Gastrocnemius medialis (tissue), 4 donors: ENCODE measurements at places on chromosomes 2 and 18. TPM values are rescaled to one million over a fixed set of nuclear protein-coding genes. Genes with fewer than 3 reads are reported as not detected.

CWC22 gene
- total RNA-seq = 9.7 TPM

DLX2 gene
- not detected for total RNA-seq

TNFAIP6 gene
- 1.9 TPM for total RNA-seq

AKAIN1 gene
- not detected for total RNA-seq

ATP8B1 gene
- total RNA-seq = 1.6 TPM

CPLX4 gene
- total RNA-seq = not detected

C2orf72 gene
- not detected for total RNA-seq

SERPINB11 gene
- not detected for total RNA-seq

- DNase-seq = no peak
These were observed 725.0 kb upstream of the SOX11 start for GRCh38 chr2:4967206-4967605.

GRCh38 chr2:191166111-191166755 lies 15.4 kb upstream of the STAT4 start:
- no peak for DNase-seq

- DNase-seq = no peak
These were observed 148.3 kb downstream of the SATB2 start for GRCh38 chr2:199309411-199309810.

DNA sequence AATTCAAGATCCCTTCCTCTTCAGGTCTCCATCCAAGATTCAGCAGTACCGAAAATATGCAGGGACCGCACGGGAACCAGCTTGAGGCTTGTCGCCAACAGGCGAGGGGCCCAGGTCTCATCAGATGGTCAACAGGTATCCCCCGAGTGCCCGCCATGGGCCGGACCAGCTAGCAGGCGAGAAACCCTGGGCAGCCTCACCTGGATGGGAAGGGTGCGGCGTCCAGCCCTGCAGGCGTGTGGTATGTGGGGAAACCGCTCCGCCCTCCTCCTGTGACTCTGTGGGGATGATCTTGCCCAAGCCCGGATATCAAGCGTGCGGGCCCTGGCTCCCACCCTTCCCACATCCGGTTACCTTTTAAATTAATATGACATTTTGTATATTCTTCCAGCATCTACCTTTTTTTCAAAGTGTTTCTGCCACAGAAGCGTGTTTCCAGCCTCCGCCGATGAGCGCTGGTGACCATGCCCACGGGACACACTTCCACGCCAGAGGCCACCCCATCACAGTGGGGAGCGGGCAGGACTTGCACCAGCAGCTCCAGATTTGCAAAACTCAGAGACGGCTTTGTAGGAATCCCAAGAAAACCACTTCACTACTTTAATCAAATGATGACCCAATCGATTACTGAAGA lies 33.2 kb downstream of the ZNF516 start:
- no peak for DNase-seq

- no peak for DNase-seq
These were observed at the start of gene CERKL for GRCh38 chr2:181656450-181657291. TSS of gene CERKL (minus strand) at chr2:181657105. CDS start at chr2:181657006, 99 bp downstream.

DNA sequence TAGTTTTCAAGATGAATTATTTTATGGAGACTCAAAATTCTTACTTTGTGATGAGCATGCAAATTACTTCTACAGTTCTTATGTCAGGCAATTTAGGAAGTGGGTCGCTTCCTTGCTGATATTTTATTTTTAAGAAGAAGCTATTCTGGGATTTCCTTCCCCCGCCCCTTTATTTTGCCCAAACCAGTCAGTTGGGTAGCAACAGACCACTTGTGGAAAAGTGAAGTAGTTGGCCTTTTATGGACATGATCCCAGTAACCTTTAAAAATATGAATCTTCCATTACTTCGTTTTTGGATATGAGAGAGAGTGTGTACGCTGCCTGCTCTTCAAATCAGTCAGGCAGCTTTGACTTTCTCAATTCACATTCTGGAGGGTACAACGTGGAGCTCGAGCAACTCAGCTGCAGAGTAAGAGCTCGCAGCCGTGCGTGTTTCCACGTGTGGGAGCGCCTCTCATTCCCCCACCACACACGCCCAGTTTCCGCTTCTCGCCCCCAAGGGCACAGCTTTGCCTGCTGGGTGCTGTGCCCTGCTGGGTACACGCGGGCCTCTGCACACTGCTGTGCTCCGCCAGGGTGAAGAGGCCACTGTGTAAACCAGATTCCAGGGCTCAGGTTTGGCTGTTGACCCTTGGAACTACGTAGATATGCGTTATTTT lies 92.6 kb downstream of the ITGB1BP1 start:
- DNase-seq = no peak

DNA sequence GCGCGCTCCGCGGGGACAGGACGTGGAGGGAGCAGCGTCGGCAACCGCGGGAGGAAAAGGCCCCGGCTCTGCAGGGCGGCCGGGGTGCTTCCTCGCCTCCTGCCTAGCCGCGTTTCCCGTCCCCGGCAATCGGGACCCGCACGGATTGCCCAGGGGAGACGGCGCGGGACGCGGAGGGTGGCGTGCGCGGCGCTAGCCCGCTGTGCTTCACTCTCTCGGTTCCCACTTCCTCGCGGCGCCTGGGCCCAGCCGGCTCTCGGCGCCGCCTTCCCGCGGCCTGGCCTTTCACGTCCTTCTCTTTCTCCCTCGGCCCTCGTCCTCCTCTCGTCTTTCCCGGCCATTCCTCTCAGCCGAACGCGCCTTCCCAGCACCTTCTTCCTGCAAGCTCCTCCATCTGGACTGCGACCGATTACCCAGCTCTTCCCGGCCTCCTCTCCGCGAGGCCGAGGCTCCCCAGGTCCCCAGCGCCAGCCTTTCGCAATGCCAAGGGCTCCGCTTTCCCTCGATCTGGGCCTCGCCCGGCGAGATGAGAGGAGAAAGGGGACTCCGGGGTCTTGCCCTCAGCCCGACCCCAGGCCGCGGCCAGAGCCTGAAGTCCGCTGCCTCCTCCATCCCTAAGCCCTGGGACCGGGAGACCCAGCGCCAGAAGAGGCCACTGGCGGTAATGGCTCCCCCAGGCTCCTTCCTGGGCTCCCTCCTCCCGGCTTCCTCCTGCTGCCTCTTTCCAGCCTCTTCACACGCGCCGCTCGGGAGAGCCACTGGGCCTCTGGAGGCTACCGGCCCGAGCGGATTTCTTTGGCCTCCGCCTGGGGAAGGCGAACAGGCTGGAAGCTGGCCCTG lies 34.3 kb upstream of the ATP6V1B1 start:
- no peak for DNase-seq

DNA sequence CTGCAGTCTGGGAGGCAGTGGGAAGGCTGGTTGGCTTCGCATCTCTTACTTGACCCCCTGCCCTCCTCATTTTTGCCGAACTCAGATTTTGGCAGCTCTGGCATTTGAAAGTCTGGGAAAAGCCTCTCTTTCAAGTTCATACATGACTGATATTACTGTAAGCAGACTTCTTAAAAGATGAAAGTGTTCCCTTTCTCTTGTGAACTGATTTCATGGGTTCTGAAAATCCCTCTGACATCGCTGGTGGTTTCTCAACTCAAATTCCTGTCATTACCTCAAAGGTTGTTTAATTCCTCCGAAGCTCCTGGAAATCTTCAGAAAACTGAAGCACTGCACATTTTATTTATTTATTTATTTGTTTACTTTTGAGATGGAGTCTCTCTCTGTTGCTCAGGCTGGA lies 16.9 kb upstream of the SLC38A11 start:
- DNase-seq = no peak

DNA sequence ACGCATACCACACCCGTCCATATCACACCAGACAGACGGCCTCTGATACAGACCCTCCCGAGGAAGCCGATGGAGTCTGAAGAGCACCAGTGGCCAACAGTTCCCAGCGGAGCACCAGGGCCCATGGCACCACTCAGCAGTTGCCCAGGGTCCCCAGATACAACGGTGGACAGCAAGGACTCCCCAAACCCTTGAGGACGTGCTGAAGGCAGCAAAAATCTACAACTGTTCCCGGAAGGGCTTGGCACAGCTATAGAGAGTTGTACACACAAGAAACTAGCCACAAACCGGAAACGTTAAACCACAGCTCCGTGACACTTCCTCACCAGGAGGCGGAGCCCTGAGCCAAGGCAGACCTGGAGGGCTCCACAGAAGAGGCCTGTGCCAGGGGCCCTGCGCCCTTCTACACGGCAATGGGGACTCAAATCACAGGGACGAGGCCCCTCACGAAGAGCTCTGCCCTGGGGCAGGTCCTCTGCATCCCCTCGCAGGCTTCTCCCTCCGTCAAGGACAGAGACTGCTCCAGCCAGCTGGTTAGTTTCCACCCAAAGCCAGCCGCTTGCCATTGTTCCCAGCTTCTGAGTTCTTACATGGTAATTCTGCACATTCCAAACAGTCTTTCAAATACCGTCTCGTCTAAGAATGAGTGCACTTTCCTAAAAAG lies 133.4 kb downstream of the HDAC4 start:
- DNase-seq = no peak

DNA sequence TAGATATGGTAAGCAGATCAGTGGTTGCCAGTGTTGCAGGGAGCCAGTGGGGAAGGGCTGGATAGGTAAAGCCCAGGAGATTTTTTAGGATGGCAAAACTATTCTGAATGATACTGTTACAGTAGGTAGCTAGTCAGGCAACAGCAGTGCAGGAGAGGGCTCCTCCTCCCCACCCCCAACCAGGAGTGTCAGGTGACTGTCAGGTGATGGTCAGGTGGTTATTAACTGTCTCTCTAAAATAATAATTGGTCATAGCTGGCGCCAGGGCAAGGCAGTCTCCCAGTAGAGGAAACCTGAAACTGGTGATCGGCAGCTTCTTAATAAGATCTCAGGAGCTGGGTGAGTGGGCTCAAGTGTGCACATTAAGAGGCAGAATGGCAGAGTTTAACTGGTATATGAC lies 201.6 kb upstream of the PARD3B start:
- no peak for DNase-seq

GRCh38 chr18:3530807-3531206 lies 80.8 kb downstream of the TGIF1 start:
- DNase-seq = no peak

DNA sequence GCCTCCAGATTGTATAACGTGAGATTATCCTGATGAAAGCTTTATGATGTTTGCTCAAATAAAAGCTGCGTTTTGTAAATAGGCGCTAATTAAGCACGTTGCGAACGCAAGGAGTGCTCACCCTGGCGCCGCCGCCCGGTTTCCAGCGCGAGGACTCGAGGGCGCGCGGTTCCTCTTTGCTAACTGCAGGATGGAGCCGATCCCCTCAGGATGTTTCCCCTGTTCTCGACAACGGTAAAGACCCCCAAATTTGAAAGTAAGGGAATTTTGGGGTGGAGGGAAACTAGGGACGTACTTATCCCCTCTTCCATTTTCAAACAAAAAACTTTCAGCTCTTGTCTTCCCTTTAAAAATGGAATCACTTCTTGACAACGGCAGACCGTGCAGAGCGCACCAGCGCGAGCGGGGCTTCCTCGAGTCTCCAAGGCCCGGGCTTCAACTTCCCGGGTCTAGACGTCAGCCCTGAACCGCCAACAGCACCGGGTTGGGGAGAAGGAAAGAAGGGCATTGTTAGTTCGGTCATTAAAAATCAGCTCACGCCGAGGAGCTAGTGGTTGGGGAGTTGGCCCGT lies 1.1 kb upstream of the GBX2 start:
- DNase-seq = no peak

DNA sequence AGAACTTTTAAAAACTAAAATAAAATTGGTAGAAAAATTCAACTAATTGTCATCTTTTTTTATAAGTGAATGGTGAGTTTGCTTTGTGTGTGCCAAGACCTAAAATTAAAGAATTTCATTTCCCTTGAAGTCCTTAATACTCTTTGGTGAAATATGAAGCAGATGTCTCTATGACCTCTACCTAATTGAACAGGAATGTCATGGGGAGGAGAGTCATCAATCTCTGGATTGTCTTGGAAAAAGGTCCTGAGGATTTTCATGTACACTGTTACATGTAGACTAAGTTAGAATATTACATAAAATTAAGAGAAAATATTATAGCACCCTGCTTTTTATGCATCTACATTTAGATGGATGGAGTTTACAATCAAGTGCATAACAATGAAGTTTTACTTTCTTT lies 177.9 kb upstream of the LRP1B start:
- DNase-seq = no peak

GRCh38 chr18:37544217-37544616 lies 21.4 kb downstream of the CELF4 start:
- no peak for DNase-seq

DNA sequence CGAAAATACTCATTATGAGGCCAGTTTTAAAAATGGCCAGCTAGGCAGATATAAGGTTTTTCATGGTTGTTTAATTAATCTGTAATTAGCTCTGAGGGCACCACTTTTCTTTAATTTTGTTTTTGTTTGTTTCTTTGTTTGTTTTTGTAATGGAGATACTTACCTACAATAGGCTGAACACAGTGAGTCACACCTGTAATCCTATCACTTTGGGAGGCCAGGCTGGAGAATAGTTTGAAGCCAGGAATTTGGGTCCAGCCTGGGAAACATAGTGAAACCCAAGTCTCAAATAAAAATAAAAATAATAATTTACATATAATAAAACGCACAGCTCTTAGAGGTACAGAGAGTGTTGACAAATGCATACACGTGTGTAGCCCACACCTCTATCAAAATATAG lies 56.8 kb upstream of the MSH2 start:
- no peak for DNase-seq
